Stimulated activated CD4-positive, alpha-beta T cell treated with anti-CD3 and anti-CD28 coated beads, Interleukin-15, amount 100 ng/mL, for 1 hour (primary cell): ENCODE measurements at places on chromosomes 5 and 9.

DNA sequence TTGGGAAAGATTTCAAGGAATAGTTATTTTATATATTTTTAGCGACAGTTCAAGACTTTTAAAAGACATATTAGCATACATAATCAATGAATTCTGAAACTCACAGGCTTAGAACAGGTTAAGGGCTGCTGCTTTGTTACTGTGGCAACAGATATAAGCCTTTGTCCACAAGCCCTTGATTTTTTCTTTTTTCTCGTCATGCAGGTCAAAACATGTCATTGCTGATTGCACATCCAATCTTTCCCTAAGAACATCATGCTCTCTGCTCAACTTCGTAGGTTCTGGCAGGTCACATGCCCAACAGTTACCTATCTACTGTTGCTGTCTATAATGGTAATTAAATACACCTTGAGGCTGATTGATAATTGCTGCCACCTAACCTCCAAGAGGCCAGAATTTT is 172.5 kb upstream of the PTPRD start:
- no peak for DNase-seq

DNA sequence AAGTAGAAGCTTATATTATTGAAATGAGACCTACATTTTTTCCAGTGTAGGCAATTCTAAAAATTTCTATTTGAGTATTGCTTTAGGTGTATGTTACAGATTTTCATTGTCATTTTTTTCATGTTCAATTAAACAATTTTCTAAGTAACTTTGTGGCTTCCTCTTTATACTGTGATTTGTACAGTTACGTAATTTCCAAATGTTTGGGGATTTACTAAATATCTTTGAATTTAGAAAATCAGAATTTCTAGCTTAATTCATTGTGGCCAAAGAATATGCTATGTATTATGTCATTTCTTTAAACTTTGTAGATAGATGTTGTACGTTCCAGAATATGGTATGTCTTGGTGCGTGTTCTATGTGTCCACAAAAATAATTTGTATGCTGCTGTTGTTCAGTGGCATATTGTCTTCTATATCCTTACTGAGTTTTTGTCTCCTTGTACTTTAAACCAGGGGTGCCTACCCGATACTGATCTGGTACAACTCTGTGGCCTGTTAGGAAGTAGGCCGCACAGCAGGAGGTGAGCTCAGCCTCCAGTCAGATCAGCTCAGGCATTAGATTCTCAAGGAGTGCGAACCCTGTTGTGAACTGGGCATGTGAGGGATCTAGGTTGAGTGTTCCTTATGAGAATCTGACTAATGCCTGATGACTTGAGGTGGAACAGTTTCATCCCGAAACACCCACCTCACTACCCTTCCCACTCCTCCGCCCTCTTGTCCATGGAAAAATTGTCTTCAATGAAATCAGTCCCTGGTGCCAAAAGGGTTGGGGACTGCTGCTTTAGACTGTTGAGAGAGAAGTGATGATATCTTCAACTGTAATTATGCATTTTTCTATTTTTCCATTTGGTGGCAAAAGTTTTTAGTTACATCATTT is 63.5 kb downstream of the UBE2R2 start:
- DNase-seq, result no peak

- no peak for DNase-seq
Measured at GRCh38 chr9:94932652-94933510, 206.4 kb downstream of the AOPEP start.

GRCh38 chr5:54563083-54563761 is 45.7 kb downstream of the SNX18 start:
- DNase-seq, result no peak

- DNase-seq, result no peak
Measured at GRCh38 chr5:173515526-173515925, 100.9 kb downstream of the BOD1 start.

DNA sequence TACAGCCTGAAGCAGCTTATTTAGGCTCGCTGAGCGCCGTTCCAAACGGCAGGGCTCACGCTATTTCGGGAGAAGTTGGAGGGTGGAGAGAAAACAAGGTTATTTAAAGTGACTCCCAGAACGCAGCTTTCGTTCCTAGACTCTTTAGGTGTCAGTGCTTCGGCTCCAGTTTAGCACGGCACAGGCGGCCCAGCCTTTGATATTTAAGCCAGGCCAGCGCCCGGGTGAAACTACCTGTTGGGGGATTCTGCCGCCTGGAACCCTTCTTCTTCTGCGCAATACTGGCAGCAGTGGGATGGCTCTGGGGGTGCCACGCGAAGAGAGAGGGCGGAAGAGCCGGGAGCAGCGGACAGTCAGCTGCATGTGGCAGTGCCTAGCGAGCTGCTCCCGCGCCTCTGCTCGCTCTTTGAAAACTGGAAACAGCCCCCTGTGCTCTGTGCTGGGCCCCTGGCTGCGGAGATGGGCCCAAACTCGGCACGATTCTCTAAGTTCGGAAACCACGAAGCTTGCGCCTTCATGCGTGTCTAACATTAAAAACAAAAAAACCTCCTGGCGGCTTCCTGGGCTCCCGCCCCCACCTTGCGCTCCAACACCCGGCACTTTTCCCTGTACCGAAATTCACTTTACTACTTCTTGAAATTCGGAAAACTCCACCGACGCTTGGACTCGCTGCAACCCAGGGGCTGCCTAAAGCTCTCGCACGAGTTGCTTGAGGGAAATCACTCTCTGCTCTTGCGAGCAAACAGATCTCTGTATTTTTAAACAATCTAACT is 34.6 kb upstream of the NFIB start:
- DNase-seq, result no peak
